ENCODE measurements at places on chromosomes 2 and 18.

GRCh38 chr2:33581872-33582271, 17.2 kb downstream of the FAM98A start:
- DNase-seq, result no peak

DNA sequence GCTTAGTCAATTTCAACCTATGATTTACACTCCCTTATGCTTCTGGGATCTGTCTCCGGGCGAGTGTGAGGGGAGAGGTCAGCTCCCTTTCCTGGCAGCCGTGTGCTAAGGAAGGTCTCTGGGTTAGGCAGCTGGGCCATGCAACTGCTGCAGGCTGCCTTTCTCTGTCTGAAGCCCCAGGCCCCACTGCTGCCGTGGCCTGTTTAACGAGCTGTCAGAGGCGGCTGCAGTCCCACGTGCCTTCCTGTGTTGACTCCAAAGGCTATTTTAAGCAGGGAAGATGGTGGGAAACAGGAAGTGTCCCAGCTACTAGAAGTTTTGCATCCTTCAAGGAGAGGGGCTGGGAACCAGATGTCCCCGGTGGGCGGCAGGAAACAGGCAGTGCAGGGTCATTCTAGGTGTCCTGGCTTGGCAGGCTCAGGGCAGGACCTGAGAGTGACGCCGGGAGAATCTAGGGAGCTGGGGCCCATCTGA, 186.4 kb downstream of the TNS1 start:
- no peak for DNase-seq

- DNase-seq, result no peak
These were observed 48.6 kb upstream of the RPL31 start for GRCh38 chr2:100953406-100954043.

DNA sequence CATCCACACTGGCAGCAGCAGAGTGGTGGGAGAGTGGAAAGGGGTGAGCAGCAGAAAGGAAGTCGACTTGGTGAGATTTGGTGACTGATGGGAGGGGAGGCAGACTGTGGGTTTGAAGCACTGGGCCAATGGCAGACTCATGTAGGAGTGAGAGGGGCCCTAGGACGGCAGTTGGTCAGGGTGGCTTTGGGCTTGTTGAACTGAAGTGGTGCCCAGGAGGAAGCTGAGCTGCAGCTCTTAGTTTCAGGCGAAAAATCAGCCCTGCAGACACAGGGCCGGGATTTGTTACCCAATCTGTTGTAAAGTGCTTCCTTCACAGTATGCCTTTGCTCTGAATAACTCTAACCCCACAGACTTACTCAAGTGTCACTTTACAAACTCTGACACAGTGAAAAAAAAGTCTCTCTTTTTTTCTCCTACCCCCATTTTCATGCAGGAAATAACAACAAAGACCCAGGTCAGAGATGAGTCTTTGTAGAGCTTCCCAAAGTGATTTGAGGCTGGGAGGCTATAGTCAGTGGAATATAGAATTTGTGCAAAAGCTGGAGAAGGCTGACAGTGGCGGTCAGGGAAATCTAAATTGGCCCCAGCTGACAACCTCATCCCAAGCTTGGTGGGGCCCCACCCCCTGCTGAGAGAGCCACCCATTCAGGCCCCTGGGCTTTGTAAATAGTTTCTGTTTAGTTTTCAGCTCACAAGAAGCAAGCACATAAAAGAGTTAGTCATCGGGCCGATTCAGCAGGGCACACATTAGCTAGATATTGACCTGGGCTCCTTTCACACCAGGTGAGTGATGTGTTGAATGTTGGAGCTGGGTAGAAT, 226.9 kb downstream of the VAPA start:
- no peak for DNase-seq

- no peak for DNase-seq
These were observed 202.1 kb downstream of the CTIF start for GRCh38 chr18:48740851-48741485.

DNA sequence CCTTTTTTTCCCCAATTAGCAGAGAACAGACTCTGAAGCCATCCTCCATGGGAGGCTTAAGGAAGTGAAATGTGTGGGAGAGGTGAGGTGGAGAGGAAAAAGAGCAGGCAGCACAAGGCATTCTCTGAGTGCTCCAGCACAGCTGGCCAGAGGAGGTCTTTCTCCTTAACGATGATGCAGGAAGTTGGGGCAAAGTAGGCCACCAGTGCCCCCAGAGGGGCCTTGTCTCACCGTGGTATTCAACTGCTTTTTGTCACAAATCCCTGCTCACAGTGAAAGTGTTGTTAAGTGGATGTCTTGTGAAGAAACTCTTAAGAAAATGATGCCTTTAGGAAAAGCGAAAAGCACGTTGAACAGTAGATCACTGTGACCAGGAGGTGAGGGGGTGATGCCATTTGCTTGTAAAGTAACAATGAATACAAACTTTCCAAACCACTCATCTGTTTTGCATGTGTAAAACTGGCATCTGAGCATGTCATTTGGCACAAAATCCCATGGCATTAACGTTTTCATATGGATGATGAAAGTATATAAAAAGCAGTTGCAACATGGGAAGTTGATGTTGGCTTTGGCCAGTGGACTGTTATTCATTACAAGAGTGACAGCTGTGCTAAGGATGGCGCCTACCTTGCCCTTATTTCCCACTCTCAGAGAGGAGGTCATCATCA, 49.2 kb upstream of the CDC42EP3 start:
- no peak for DNase-seq

DNA sequence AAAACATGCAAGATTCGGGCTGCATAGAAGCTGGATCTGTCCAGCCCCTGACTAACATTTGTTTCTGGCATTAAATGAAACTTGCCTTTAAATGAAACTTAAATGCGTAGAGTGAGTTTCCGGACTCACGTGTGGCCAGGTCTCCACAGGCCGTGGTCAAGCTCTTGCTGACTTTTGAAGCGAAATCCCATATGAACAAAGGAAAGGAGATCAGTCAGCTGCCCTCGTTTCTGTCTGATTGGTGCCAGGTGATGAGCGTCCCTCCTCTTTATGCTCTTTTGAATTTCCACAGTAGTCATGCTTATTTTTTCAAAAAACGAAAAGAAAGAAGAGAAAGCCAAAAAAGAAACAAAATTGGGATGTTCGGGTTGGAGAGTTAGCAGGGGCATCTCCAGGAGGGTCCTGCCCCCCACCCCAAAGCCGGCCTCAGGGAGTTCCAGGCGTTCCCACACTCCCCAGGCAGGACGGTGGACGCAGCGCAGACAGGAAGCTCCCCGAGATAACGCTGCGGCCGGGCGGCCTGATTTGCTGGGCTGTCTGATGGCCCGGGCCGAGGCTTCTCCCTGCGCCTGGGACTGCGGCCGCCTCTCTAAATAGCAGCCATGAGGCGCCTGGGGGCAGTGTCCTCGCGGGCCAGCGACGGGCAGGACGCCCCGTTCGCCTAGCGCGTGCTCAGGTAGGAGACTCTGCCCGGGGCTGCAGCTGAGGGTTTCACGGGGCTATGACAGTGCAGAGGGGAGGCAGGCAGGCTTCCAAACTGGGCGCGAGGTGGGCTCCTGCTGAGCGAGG, at the start of gene COLEC11:
Gene COLEC11, plus strand, starts transcription at position 620 of the 789 bp plus-strand sequence. CDS start 9,229 bp downstream, outside the sequence.
- DNase-seq, result no peak

DNA sequence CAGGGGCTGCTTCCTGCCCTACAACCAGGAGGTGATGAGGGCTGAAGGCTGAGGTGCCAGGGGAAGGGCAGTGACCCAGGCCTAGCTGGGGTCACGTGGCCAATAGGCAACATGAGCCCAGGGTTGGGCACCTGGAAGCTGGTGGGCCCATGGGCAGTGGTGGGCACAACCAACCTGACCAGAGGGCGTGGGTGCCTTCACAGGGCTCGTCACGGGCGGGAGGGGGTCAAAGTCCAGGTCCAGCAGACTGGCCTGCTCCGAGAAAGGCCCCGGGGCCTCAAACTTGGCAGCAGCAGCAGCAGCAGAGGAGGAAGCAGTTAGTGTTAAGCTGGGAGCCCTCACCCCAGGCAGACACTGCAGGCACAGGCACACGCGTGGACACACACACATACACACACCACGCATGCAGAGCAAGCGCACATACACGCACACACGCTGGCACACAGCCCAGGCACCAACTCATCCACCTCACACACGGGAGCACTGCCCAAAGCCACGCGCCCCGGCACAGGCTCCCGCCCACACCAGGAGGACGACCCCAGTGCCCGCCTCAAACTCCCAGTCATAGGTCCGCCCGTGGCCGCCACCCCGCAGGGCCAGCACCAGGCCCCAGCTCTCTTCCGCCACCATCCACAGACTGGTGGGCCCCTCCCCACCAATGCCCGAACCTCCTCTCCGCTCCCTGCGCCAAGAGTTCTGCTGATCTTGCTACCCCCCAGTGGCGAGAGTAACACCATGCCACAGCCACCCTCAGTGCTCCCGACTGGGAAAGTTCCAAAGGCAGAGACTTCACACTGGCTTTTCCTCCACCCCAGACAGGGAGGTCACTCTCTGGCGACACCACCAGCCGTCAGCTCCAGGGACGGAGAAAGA, 53.0 kb downstream of the BIN1 start:
- no peak for DNase-seq

- DNase-seq, result no peak
These were observed 75.7 kb downstream of the ADAM23 start for GRCh38 chr2:206518997-206519396.

GRCh38 chr18:54641734-54642133, 50.7 kb downstream of the DYNAP start:
- no peak for DNase-seq

DNA sequence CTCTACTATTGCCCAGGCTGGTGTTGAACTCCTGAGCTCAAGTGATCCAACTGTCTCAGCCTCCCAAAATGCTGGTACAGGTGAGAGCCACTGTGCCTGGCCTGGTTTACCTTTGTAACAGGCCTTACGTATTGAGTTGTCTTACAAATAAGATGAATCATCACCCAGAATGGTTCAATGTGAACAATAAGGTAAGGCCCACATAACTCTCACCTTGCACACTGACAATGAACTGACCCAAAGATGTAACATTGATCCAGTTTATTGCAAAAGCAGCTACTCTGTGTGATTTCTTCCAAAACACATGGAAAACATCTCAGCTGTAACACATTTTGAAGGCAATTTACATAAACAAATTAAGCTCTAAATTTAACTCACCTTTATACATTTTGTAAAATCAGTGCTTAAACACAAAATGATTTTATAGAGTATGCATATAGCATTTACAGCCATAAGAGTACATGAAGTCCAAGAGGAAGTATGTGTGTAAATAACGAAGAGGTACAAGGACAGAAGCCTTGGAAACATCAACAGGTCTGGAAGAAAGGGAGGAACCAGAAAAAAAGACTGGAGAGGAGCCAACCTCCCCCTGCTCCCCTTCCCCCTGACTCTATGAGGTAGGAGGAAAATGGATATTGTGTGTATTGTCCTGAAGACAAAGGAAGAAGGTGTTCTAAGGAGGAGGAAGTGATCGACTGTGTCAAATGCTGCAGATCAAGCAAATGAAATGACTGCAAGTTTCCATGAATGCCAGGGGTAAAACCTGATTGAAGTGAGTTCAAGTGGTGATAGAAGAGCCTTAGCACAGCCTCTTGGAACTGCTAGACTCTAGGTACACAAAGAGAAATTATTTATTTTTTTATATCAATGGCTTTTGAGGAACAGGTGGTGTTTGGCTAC, 5.6 kb upstream of the WDFY1 start:
- no peak for DNase-seq

GRCh38 chr2:124501575-124502152, 476.6 kb downstream of the CNTNAP5 start:
- no peak for DNase-seq

DNA sequence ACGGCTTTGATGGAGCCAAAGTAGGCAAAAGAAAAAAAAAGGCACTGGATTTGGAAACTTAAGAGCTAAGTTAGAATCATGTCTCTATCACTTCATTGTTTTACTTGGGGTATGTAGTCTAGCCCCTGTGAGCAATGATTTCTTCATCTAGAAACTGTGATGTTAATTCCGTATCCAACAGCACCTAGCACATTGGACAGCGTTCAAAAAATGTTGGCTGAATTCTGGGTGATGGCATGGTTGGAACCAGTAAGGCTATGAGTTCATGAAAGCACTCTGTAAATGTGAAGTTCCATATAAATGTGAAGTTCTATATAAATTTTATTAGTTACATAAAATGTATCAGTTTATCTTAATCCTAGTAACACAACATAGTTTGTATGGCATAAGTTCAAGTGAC, 308.5 kb upstream of the HNMT start:
- DNase-seq, result no peak

- no peak for DNase-seq
These were observed 484.7 kb upstream of the RAB12 start for GRCh38 chr18:8124232-8125146.

DNA sequence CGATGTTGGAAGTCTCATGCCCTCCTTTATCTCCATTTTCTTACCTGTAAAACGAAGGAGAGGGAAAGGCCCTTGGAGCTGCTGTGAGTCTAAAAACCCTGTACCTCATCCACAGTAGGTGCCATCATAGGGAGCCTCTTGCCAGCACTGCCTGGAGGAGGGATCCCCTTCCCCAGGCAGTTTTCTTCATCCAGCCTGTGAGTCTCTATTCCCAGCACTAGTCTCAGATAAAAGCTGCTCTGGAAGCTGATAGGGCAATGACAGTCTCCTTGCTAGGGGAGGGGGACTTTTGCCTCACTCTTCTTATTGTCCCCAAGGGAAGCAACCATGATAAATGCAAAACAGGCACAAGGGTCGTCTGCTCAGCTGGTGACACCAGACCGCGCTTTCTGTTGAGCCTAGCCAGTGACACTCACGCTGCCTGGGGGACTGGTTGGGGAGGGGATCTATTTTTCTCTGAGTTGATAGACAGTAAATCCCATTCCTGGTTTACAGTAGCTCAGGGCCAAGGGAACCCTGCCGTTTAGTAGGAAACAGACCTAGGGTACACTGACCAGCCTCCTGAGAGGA, 139.5 kb upstream of the NABP1 start:
- no peak for DNase-seq

DNA sequence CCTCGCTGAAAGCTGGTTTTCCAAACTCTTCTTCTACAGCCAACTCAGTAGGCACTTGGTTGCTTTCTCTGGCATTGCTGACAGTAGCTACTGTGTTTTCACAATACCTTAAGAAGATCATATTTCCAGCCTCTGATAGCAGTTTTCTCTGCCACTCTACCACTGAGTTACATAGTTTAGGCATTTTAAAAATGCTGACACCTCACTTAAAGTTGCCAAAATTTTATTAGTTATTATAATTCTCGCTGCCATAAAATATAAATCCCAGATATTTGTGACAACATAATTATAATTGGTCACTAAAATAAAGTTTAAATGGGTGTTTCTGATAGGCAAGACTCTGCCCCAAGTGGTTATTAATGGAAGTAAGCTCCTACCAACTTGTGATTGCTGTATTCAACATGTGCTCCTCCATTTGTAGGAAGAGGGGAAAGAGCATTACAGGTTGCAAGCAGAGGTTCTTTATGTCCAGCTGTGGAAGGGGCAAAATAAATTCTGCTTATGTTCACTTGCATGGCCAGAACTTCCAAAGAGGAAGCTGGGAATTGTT, 1202.8 kb downstream of the CNTNAP5 start:
- DNase-seq, result no peak

- DNase-seq, result no peak
These were observed 37.7 kb downstream of the STON1 start for GRCh38 chr2:48567671-48568070.

Data from GM18507 (cell line).